Neural progenitor cell (in vitro differentiated cells): ENCODE measurements at places on chromosomes 6 and 20. TPM values are rescaled to one million over a fixed set of nuclear protein-coding genes. Genes with fewer than 3 reads are reported as not detected.

The FOXQ1 gene
- total RNA-seq: not detected in 2 replicates

The NKAIN2 gene
- total RNA-seq: 0.37 and 0.45 TPM in 2 replicates

GRCh38 chr6:20698675-20699074 is 164.4 kb downstream of the CDKAL1 start:
- no peak for DNase-seq

The SPATS1 gene
- 0.25 TPM in 1 of 2 replicates, not detected in the other for total RNA-seq

- DNase-seq: peak; percentile 83
Observed at GRCh38 chr20:50464026-50464724, 46.0 kb upstream of the PTPN1 start.

GRCh38 chr6:11462742-11463397 is 74.7 kb upstream of the TMEM170B start:
- no peak for DNase-seq

- peak; percentile 57 for DNase-seq
Observed at GRCh38 chr6:28816909-28817807, 106.6 kb downstream of the TRIM27 start.

GRCh38 chr6:166613027-166613426 is 14.0 kb downstream of the RPS6KA2 start:
- no peak for DNase-seq

The TSPO2 gene
- not detected in 2 replicates for total RNA-seq

DNA sequence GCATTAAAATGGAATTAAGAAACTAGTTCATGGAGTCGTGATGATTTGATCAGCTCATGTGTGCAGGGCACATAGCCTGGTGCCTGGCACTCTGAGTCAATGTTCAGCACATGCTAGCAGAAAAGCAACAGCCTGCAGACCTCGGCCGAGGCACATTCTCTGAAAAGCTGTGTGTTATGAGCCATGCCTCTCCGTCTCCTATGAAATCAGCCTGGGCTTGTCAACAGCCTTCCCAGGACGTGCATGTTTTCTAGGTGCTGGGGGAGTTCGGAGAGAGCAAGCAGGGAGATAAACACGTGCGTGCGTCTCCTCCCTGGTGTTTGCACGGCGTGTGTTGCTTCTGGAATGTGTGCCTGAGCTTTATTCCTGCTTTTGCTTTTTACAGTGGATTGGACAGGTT is 207.8 kb upstream of the KCNG1 start:
- DNase-seq: no peak

DNA sequence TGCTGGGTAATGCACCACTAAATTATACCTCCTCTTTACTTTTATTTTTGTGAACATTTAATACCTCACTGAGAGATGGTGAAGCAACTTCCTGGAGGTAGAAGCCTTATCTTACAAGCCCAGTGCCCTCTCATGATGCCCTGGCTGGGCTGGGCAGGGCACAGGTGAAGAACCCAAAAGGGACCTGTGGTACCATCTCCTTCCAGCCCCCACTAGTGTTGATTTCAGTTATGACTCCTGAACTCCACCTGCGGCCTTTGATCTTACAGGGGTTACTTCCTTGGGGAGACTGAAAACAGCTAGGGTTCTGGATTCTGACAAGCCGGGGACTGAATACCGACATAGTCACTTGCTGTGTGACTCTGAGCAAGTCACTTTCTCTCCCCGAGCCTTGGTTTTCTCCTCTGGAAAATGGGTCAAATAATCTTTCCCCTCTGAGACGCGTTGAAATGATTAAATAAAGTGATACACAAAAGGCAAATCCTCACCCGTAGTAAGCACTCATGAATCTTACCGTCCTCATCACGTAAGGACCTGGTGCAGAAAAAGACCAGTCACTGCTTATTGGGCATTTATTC is 1.2 kb downstream of the SLC13A3 start:
- DNase-seq: no peak

- DNase-seq: no peak
Observed at GRCh38 chr20:13455713-13456112, 183.0 kb downstream of the TASP1 start.

DNA sequence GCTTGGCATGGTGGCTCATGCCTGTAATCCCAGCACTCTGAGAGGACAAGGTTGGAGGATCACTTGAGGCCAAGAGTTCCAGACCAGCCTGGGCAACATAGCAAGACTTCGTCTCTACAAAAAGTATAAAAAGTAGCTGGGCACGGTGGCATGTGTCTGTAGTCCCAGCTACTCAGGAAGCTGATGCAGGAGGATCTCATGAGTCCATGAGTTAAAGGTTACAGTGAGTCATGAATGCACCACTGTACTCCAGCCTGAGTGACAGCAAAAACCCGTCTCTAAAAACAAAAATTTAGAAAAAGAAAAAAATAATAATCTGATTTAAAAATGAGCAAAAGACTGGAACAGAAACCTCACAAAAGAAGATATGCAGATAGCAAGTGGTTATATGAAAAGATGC is 279.7 kb downstream of the RNGTT start:
- DNase-seq: no peak

DNA sequence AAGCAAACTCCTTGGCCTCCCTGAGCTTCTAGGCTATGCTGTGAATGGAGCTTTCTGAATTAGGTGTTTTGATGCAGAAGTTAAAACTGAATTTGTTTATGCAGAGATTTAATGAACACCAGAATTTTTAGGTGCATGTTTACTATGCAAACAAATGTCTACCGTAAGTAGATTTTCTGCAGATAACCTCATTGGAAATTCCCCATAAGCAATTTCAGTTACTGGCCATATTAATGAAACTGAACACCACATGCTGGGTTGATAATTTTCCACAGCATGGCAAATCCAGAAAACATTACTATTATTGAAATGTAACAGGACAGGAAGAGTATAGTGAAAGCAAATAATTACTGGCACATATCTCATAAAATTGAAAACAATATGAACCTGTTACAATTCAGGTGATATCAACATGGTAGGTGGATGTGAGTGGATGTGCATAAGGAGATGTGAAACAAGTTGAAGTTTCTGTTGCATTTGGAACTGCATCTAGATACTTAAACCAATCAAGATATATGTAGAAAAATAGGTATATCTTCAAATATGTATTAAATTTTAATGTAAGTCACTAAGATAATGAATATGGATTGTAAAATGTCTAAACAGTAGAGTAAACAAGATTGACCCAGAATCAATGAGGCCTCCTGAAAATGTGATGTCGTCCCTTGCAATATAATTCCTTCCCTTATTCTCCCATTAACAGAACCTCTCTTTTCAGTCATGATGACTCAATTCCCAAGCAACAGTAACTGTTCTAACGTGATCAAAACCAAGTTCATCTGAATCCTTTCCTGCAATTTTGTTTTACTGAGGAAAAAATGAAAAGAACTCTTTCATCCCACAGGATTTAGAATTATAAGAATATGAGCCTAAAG is 11.0 kb downstream of the PTCHD4 start:
- DNase-seq: no peak

The DDO gene
- total RNA-seq: not detected in 2 replicates

GRCh38 chr6:119961450-119961849 is 611.9 kb upstream of the MAN1A1 start:
- no peak for DNase-seq

DNA sequence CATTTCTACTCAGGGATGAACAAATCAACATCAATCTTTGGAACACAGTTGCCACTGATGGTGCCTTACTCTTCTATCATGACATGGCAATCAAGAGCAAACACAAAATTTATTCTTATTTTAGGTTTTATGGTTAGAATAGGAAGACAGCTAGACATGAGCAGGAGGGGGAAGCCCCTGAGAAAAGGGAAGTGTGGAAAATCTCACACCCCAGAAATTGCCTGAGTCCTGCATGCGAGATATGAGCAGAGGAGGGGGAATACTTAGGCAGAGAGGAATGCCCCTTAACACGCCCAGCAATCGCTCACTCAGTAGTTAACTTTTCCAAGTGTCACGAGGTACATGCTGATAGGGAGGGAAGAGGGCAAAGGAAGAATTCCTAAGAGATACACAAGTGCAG is 79.3 kb downstream of the PLG start:
- no peak for DNase-seq

The SDCBP2 gene
- total RNA-seq: 1.6 and 6.6 TPM in 2 replicates

The CYP39A1 gene
- 4.5 and 7.1 TPM in 2 replicates for total RNA-seq

DNA sequence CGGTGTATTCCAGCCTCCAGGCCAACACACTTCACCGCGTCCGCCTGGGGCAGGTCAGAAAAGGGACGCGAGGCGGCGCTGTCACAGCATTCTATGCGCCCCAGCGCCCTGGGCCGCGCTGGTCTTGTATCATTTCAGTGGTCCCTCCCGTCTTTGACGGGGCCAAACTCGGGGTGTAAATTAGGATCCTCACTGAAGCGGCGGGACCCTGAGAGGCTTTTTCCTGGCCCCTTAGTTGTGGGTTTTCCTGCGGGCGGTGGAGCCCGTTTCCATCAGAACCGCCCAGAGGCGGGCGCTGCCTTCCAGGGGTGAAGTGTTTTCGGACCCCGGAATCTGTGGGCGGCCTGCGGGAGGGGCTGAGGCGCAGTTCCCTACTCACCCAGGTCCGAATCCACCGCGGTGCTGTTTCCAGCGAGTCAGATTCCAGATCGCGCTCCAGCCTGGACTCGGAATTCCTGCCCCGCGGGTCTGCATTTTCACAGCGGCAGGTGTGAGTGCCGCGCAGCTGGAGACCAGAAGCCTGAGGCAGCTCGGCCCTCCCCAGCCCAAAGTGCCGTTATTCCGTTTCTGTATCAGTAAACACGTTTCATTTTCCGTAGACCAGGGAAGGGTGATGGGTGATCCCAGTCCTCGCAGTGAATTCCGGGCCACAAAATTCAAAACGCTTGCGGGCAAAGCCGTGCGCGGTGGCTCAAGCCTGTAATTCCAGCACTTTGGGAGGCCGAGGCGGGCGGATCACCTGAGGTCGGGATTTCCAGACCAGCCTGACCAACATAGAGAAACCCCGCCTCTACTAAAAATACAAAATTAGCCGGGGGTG is 3.9 kb upstream of the MICB start:
- DNase-seq: peak; percentile 90

DNA sequence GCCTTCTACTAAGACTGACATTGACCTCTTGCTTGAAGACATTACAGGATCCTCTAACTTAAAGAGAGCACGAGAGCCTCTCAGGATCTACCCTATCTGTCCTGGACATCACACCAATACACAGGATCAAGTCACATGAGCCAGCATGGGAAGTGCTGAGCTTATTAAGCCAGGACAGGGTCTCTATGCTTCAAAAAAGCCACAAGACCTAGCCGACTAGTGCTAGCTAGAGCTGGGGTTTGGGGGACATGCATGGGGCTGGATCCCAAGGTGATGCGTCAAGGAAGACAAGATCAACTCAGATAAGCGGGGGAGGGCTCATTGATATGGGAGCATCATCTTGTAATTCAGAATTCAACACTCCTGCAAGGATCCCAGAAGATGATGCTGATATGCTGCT is 167.2 kb upstream of the TAB2 start:
- DNase-seq: no peak

GRCh38 chr20:47235853-47236638 is 120.5 kb downstream of the ZMYND8 start:
- DNase-seq: no peak

GRCh38 chr20:33653900-33654596 is 8.1 kb upstream of the C20orf144 start:
- no peak for DNase-seq

DNA sequence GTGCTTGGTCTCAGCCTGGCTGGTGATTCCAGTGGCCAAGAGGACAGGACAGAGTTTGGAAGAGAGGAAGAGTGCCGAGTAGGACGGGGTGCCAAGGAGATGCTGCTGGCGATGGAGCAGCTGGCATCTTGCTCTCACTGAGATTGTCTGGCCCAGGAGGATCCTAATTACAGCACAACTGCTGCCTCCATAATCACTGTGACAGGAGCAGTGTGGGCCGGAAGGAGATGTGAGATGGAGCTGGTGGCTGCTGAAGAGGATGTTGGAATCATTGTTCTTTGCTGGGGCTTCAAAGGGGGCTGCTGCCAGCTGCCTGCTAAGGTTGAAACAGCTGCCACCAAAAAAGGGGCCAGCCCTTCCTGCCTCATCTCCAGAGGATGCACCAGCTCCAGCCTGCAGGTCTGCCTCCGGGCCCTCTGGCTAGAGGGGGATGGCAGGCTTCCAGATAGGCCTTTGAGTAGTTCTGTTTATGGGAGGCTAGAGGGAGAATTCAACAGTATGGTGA is 214.4 kb downstream of the RNF144B start:
- DNase-seq: no peak

DNA sequence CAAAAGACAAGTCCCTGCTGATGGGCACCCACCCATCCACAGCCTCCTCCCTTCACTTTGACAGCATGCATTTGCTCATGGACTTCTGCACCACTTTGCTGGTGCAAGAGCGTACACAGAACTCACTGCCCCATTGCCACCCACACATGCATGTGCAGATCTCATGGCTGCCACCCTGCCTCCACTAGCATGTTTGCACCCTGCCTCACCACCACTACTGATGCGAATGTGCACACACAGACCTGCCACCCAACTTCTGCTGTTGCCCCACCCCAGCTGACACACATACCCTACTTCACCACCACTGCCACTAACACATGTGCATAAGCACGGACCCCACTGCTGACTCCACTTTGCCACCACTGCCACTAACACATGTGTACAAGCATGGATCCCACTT is 64.9 kb upstream of the EYS start:
- no peak for DNase-seq

The XPO5 gene
- 62.5 and 65.0 TPM in 2 replicates for total RNA-seq

DNA sequence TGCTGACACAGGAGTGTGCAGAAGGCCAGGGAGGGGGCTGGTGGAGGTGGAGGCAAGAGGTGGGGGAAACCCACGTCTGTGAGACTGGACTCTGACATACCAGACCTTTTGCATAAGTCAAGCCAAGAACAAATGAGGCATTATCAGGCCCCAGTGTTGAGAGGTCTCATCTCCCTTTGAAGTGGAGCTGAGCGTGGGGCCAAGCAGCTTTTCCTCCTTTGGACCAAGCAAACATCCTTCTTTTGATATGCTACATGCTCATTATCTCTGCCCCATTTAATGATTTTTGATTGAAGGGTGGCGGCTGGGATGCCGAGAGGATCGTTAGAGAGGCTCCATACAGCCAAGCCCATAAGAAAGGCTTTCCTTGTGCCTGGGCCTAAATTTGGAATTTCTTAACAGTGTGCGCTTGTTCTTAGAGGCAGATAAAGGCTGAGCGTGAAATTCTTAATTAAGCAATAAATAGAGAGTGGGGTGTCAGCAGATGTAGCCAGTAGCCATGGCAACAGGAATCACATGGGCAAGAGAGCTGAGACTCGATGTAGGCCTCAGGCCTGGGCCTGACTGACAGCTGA is 244.5 kb downstream of the PKHD1 start:
- DNase-seq: peak; percentile 71

GRCh38 chr6:137261761-137262160 is 42.6 kb upstream of the IFNGR1 start:
- no peak for DNase-seq

The SNX5 gene
- 156 and 226 TPM in 2 replicates for total RNA-seq

The HLA-DRA gene
- 1.8 and 2.3 TPM in 2 replicates for total RNA-seq

The OR10C1 gene
- not detected in 2 replicates for total RNA-seq

The LAMP5 gene
- total RNA-seq: 2.6 and 3.2 TPM in 2 replicates

The CTAGE9 gene
- total RNA-seq: not detected in 2 replicates

- DNase-seq: no peak
Observed at GRCh38 chr20:50590348-50590664, 80.1 kb downstream of the PTPN1 start.

The SNAI1 gene
- total RNA-seq: 1.1 and 4.0 TPM in 2 replicates

- no peak for DNase-seq
Observed at GRCh38 chr6:142339968-142340658, 38.3 kb downstream of the ADGRG6 start.
